Left kidney (tissue), 8 donors: ENCODE measurements at places on chromosomes 2 and 18.

DNA sequence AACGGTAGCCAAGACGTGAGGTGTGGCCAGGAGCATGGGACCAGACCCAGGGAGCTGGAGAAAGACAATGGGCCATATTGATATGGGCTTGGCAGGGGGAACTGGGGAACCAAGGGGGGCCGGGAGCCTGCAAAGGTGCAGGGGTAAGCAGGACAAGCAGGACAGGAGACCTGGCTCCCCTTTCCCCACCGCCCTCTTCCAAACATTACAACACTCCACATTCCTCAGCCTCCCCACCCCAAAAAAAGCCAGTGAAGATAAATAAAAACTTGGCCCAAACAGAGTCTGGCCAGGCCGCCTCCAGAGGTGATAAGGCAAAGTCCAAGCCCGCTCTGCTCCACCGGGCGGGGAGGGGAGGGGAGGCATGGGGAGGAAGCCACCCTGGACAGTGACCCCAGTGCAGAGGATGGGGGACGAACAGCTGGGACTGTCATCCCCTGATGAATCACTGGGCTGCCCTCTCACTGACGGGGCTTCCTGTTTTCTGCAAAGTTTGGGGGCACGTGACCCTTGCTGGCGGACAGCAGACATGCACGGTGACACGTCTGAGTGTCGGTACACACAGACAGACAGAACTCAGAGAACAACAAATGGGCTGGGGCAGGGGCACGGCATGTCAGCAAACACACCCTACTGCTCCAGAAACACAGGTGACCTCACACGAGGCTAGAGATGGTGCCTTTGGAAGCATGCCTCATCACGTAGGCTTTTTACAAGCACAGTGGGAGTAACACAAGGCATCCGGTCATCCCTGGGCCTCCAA is 100.2 kb downstream of the TNS1 start:
- peak; percentile 64 for DNase-seq

DNA sequence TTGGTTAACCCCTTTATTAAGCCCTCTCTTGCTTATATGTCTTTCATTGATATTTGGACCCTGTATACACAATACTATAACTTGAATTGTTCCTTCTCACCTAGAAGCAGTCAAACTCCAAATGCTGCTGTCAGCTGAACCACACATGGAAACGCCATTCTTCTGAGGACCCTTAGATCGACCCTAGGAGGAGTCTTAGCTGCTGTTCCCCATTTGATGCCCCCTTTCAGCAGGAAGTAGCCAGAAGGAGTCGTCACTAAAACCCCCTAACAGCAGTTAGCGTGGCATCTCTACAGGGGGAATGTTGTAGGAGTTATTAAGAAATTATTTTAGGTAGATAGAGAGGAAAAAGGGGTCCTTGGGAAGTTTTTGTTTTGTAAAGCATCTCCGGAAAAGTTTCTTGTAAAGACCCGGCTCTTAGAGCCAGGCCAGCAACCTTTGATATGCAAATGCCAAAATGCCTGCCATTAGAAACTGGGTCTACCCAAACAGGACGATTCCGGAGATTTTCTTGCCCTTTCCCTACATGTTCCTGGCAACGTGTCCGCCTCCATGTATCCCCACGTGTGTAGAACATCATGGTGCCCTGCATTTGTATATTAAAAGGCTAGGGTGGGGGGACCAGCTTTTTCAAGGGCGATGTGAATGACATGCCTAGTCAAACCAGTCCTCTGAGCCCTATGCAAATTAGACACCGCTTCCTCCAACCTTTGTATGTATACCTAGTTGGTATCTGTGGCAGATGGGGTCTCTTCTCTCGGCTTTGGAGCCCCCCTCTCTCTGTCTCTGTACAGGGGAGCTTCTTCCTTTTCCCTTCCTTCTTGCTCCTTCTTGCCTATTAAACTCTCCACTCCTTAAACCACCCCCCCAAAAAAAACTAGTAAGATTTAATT is 638.4 kb upstream of the POU3F3 start:
- DNase-seq: no peak

GRCh38 chr2:156573710-156574109 is 137.5 kb downstream of the GPD2 start:
- DNase-seq: no peak

GRCh38 chr2:105796131-105796638 is 51.5 kb downstream of the NCK2 start:
- DNase-seq: no peak

GRCh38 chr2:151887164-151887563 is 58.9 kb upstream of the ARL5A start:
- DNase-seq: no peak

DNA sequence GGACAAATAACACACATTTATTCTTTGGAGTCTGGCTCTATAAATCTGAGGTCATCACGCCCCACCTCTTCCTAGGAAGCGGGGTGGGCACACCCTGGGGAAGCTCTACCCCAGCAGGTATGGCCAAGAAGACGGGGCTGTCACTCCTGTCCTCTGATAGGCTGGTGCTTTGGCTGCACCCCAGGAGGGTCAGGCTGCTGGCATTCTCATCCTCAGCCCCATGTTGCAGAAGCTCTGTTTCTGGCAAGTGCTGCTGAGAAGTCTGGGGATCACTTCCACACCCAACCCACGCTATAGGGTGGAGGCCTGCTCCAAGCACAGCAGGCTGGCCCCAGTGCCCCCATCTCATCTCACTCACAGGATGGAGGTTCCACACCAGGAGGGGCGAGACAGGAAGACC is 17.6 kb downstream of the ARHGEF4 start:
- no peak for DNase-seq

- DNase-seq: no peak
Measured at GRCh38 chr18:23108496-23108895, 26.8 kb upstream of the CABLES1 start.

DNA sequence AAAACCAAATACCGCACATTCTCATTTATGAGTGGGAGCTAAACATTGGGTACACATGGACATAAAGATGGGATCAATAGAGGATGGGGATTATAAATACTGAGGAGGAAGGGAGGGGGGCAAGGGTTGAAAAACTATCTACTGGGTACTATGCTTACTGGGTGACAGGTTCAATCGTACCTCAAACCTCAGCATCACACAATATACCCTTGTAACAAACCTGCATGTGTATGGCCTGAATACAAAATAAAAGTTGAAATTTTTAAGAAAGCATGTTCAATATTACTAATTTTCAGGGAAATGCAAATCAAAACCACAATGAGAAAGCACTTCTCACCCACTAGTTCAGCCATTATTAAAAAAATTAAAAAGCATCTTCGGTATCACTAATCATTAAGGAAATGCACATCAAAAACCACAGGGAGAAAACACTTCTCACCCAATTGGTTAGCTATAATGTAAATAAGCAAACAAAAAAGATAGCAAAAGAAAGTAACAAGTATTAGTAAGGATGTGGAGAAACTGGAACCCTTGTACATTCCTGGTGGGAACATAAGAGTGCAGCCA is 99.3 kb upstream of the STON1 start:
- no peak for DNase-seq

DNA sequence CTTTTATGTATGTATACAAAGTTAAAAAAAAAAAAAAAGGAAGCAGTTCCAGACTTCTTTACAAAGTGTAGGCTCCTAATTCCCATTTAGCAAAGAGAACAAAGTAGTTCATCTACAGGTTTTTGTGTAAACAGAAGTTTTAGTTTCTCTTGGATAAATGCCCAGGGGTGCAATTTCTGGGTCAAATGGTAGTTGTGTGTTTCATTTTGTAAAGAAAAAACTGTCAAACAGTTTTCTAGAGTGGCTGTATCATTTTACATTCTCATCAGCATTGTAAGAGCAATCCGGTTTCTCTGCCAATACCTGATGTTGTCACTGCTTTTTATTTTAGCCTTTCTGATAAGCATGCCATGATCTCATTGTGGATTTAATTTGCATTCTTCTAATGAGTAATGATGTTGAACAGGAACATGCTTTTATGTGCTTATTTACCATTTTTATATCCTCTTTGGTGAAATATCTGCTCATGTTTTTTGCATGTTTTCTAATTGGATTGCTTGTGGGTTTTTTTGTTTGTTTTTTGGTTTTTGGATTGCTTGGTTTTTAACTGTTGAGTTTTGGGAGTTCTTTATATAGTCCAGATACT is 16.6 kb upstream of the PSME4 start:
- DNase-seq: peak; percentile 47

DNA sequence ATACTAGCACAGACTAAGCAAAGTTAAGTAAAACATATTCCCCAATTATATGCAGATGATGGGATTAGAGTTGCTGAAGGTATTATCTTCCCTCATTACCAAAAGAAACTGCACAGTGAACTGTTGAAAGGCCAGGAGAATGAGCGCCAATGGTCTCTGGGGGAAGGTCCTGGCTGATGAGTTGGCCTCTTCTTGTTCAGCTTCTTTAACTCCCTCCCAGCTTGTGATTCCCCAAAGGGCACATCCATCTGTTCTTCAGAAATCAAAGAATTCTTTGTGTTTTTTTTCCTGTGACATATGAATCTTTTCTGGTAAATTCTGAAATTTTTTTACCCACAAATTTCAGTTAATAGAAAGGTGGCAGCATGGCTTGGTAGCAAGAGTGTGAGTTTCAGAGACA is 667.6 kb downstream of the CNTNAP5 start:
- no peak for DNase-seq

DNA sequence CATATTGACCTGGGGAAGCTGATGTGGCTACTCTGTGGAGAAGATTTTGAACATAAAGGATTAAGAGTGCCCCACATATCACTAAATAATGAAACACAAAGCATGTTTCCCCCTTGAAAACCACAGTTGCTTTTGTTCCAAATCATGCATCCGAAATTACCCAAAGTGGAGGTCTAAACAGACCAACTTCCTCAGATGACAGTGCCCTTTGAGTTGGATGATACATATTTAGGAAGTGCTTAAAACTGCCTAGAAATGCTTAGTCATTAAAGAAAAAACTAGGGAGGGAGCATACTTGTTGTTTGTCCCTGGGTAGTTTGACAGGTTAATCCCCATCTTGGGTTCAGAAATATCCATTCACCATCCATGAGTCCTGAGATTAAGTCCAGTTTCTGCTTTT is 1070.3 kb downstream of the SUCLG1 start:
- no peak for DNase-seq

GRCh38 chr18:29501952-29502351 is 1325.0 kb upstream of the CDH2 start:
- DNase-seq: no peak

- DNase-seq: no peak
Measured at GRCh38 chr2:217466805-217467204, 536.0 kb downstream of the TNS1 start.

GRCh38 chr2:238581126-238581525 is 154.4 kb downstream of the ASB1 start:
- no peak for DNase-seq

GRCh38 chr2:150425121-150425955 is 62.1 kb downstream of the RND3 start:
- DNase-seq: no peak
